Suprapubic skin (tissue), 4 donors: ENCODE measurements at places on chromosomes 6 and 20. TPM values are rescaled to one million over a fixed set of nuclear protein-coding genes. Genes with fewer than 3 reads are reported as not detected.

GRCh38 chr6:8193541-8193940 lies 91.2 kb upstream of the EEF1E1 start:
- no peak for DNase-seq

- no peak for DNase-seq
Observed at GRCh38 chr20:57667924-57668782, 41.7 kb downstream of the PMEPA1 start.

GRCh38 chr6:116443105-116443504 lies 18.1 kb upstream of the CALHM6 start:
- DNase-seq, result no peak

DNA sequence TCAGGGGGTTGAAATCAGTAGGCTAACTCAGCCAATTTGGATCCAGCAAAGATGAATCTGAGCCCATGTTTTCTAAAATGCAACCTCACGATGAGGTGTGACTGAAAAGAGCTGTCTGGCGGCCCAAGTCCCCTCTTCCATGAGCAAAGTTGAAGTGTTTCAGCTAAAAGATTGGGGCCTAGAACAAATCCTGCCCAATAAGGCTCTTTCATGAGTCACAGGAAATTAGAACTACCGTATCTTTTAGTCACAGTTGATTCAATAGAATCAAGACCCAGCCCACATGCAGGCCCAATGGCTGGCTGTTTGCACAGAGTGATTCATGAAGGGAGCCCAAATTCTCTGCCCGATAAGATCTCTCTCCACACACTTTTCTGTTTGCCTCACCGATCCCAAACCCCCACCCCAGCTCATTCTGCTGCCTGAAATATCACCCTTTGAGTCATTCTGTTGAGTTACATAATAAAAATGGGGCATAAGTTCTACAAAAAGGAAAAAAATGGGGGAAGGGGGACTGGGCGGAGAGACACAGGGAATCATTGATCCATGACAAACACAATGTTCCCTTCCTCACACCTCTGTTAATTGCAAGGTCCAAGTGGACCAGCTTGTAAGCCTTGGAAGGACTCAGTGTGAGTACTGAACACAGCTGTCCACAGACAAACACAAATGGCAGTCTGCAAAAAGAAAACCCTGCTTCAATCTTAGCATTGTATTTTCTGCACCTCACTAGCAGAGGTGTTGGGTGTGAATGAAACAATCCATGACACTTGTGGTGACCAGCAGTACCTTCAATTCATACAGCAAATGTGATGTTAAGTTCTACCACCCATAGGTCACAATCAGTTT lies 13.8 kb downstream of the FOXQ1 start:
- no peak for DNase-seq

DNA sequence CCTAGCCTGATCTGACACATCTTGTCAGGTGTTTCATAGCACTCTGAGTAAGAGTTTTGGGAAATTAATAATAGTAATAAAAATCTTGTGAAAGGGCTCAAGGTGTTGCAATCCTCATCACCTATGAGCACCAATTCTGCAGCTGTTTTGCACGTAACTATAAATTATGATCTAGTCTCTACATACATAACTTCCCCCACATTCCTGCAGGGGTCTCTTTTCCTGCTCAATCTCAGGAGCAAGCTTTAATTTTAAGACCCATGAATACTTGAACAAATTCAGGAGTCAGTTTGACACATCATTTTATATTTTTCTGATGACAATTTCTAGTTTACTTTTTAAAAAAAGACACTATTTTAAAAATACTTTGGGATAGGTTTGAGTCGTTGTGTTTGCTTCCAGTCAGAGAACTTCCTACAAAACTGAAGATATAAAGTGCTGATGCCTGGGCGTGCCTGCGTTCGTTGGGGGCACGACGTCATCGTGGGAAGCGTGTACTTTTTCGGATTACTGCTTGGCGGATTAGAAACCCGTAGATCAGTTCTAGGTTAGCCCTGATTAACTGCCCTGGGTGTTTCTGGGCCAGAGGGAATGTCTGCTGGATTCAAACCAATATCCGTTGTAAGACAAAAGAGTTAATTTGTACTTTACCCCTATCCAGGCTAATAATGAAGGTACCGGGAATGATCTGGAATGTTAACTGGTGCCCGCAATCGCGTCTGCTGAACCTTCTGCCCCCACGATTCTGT lies 1.0 kb upstream of the E2F3 start:
- DNase-seq, result no peak

MAP7 gene
- total RNA-seq, result 29.4 TPM

PRRC2A gene
- total RNA-seq, result 100 TPM

AK9 gene
- total RNA-seq, result 6.4 TPM

WFDC5 gene
- 409 TPM for total RNA-seq

- DNase-seq, result no peak
Observed at GRCh38 chr6:100880149-100880852, 828 bp downstream of the ASCC3 start.

DNA sequence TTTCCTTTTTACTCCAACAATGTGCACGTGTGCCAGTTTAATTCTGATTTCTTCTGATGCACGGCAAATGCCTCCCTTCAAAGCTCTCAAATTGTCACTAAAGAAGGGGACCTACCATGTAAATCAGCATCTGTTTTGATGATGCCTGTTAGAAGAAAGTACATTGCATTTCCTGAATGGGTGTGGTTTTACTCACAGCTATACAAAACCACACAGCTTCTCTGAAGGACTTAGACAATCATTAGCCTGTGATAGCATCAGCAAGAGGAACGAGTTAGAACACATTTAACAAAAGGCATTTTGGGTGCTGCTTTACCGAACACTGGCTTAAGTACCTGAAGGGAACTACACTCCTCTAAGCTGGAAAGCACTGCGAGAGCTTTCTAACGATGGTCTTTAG lies 109.4 kb downstream of the ATXN1 start:
- no peak for DNase-seq

- DNase-seq, result no peak
Observed at GRCh38 chr20:56595746-56596475, 33.2 kb upstream of the TFAP2C start.

GRM4 gene
- not detected for total RNA-seq

DNA sequence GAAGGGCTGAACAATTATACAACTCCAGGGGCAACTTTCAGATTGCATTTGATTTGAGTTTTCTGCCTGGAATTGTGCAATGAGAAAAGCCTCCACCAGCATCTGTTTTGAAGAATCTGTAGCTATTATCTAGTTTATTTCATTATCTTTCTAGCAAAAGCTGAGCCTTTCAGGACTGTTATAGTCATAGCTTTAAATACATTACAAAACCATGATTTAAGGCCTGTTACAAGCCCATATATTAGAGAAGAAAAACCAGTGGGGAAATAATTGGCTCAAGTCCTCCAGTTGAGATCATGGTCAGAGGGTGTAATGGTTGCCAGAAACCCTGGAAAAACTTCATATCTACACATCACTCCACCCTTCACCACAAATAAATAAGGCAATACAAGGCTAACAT lies 676.2 kb downstream of the HDGFL1 start:
- DNase-seq, result no peak

DNA sequence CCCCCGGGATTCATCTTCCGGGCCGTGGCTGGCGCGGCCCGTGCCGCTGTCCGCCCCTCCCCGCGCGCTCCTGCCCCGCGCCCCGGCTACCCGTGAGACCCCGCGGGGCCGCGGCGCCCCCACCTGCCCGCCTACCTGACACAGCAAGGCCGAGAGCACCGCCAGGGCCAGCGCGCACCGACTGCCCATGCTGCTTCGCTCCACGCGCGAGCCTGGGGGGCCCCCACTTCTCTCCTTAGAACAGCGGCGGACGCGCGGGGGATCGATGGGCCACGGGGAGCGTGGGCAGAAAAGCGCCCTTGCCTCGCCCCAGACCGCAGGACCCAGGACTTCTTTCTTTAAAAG lies 955 bp downstream of the DLL1 start:
- DNase-seq, result no peak

GRCh38 chr6:46746696-46747095 lies at the start of gene ANKRD66:
Gene ANKRD66 (plus strand): TSS chr6:46746933. CDS start chr6:46751949, 5,016 bp downstream.
- no peak for DNase-seq

PABPC1L gene
- 11.7 TPM for total RNA-seq

DNA sequence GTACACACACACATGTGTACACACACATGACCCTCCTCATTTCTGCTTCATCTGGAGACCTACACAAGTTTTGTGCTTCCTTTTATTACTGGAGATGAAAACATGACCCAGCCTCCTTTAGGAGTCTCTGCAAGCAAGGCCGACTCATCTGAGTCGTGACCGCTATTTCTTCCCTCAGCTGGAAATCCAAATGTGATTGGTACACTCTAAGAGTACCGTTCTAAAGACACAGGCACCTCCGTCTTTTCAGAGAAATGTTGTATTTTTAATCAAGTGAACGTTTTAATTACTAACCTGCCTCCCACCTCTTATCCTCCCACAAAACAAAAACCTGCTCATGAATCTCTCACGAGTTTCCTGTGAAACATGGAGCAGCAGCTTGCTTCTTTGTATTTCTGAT lies 63.0 kb downstream of the LAMP5 start:
- DNase-seq, result no peak

DNA sequence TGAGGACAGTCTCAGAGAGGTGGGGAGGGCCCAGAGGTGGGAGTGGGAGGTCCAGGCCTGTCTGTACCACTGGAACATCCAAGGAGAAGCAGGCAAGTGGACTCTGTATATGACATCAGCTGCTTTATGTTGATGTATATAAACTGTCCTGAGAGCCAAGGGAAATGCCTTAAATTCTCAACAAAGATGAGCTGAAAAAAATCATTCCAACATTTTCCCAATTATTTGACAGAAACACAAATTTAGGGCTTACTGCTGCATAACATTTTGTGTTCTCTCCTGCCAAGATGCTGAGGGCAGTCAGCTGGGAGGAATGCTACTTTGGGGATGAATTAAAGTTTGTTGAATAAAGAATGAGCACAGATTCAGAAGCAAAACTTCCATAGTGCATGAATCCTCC lies 52.8 kb downstream of the FOXC1 start:
- no peak for DNase-seq

DNA sequence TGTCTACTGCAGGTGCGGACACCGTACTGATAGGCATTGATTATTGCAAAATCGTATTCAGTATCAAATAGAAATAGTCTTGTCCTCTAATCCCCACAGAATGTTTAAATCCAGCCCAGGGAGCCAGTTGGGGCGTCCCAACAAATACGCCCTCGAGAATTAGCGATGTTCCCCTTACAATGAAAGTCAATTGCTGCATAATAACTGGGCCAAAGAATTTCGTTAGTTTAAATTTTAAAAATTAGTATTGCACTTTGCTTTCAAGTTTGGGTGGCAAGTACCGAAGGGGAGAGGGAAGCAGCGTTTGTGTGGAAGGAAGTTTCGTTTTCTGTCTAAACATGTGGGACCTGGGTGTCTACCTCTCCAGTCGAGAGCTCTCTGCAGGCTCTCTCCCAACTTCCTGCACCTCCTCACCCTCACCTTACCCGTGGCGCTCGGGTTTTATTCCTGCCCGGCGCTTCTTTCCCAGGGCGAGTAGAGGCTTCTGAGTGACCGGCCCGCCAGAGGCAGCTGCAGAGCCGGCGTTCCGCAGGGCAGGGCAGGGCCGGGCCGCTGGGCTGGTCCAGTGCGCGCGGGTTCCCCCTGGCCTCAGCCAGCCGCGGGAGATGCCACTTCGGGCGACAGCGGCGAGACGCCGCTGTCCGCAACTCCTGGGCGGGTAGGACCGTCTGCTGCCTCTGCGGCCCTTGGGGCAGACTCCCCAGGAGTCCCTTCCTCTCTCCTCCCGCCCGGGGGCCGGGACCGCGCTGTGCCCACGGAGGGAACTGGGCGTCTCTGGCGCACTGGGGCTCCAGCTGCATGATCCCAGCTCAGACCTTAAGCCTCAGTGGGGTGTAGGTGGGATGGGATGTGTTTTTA lies 862 bp upstream of the TFAP2C start:
- peak; percentile 68 for DNase-seq

- no peak for DNase-seq
Observed at GRCh38 chr6:87698547-87699006, 3.5 kb downstream of the AKIRIN2 start.

- no peak for DNase-seq
Observed at GRCh38 chr6:125821825-125822281, 31.1 kb downstream of the NCOA7 start.

GRCh38 chr20:63533871-63534393 lies 3.2 kb downstream of the PTK6 start:
- DNase-seq, result no peak

- no peak for DNase-seq
Observed at GRCh38 chr6:27026361-27026760, 221.1 kb upstream of the PRSS16 start.

UBE3D gene
- total RNA-seq, result 7.8 TPM

KHDC1L gene
- not detected for total RNA-seq

GRCh38 chr6:10723567-10723881 lies 654 bp downstream of the TMEM14C start:
- no peak for DNase-seq

SLC35F1 gene
- 0.34 TPM for total RNA-seq

DNA sequence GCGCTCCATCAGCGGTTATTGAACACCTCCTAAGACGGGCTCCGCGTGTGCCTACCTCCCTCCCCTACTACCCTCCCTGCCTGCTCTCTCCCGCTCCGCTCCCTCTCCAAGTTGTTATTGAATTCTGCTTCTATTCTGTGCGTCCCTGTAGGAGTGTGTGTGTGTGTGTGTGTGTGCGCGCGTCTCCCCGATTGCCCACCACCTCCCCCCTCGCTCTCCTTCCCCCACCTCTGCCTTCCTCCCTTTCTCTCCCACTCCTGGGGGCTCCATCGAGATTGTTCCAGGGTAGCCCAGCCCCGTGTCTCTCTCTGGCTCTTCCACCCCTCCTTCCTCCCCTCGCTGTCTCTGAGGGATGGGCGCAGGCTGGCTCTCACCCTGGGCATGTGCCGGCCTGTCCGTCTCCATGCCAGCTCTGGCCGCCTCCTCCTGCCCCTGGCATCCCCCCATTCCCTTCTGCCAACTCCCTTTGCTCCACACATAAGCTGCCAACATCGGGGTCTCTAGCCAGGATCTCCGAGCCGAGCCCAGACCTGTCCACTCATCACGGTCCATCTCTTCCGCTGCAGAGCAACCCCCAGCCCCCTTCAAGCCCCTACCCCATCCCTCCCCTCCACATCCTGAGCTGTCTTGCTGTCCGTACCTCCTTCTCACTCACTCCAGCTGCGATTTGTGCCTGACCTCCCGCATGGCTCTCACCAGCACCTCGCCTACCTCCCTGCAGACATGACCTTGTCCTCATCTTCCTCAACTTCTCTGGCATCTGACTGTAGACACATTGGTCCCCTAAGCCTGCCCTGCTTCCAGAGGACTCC lies 68.5 kb downstream of the SRC start:
- DNase-seq, result no peak

C20orf204 gene
- 1.3 TPM for total RNA-seq

DNA sequence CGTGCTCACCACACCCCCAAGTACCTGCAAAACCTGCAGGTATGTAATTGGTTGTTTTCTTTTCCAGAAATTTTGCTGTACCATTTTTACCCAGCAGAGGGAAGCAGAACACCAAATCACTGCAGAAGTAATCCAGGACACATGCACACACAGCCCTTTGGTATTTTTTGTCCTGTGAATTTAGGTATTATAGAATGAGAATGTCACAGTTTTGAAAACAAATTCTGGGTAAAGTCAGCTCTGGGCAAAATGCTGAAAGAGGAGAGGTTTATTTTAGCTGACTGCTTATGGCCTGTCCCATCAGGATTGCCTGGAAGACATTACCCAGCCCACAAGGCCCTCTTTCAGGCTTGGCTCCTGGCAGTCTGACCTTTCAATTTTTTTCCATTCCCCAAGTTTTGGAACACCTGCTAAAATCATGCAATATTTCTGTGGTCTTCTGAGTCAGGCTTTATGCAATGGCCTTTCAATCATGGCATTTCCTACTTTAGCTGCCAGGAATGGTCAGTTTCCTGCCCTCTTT lies 3.5 kb upstream of the EFHC1 start:
- DNase-seq, result no peak
